ENCODE measurements at places on chromosomes 4 and X.

- no peak for DNase-seq
Observed at GRCh38 chr4:128031756-128032384, 29.2 kb upstream of the LARP1B start.

DNA sequence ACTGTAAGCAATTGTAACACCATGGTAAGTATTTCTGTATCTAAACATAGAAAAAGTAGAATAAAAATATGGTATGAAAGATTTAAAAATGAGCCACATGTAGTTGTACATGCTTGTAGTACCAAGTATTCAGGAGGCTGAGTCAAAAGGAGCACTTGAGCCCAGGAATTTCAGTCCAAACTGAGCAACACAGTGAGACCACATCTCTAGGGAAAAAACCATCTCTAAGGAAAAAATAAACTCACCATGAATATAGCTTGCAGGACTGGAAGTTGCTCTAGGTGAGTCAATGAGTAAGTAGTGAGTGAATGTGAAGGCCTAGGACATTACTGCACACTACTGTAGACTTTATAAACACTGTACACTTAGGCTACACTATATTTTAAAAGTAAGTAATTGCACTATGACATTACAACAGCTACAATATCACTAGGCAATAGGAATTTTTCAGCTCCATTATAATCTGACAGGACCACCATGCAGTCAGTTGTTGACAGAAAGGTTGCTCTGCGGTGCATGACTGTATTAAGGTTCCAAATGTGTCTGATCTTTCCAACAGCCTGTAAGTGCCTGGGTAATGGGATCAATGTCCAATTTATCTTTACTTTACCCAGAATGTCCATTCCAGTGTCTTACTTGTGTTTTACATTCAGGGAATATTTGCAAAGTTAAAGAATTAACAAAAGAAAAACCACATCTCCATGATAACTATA, 28.9 kb upstream of the LRBA start:
- no peak for DNase-seq

GRCh38 chrX:131791608-131792355, 231.3 kb upstream of the STK26 start:
- DNase-seq: no peak

DNA sequence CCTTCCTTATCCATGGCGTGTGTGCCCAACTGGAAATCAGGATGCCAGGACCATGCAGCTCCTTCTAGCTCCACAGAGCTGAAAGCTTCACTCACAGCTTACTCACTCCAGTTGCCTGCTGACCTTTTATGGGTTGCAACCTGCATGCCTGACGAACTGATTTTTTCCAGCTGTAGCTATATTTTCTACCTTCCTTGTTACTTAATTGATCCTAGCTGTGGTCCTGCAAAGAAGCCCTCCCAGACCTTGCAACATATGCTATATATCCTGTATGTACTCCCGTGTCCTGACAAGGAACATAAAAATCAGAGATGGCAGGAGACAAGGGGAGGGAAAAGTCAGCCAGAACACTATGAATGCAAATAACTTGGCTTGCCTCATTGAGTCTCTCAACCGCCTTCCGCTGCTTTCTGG, 135.3 kb upstream of the LDB2 start:
- DNase-seq: no peak

DNA sequence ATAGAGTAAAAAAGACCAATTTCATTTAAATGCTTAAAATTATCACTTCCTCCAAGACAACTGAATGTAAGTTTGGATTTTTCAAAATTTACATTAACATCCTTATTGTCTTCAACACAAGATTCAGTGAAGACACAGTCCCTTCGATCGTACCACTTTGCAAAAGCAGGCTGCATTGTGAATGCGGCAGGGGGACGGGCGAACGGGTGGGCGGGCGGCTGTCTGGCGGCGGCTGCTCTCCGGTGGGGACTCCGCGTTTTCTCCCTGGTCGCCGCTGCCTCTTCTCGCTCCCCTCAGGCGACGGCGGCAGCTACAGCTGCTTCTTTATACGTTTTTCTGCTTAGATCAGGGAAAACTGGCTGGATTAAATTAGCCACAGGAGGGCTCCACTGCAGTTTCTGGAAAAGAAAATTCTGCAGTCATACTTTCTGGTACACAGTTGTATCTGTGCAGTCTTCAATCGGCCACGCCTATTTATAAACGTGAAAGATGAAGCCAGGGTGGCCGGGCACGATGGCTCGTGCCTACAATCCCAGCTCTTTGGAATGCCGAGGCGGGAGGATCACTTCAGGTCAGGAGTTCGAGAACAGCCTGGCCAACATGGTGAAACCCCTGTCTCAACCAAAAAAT, 33.9 kb upstream of the HPF1 start:
- peak; percentile 76 for DNase-seq

DNA sequence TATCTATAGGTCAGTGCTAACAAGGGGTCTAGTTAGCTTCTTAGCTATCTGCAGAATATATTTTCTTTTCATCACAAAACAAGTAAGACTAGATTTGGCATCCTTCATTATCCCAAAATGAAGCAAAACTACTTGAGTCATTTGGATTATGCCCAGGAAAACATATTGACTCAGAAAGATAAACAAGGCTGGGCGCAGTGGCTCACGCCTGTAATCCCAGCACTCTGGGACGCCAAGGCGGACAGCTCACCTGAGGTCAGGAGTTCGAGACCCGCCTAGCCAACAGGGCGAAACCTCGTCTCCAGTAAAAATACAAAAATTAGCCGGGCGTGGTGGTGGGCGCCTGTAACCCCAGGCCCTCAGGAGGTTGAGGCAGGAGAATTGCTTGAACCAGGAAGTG, 18.0 kb upstream of the MND1 start:
- no peak for DNase-seq

DNA sequence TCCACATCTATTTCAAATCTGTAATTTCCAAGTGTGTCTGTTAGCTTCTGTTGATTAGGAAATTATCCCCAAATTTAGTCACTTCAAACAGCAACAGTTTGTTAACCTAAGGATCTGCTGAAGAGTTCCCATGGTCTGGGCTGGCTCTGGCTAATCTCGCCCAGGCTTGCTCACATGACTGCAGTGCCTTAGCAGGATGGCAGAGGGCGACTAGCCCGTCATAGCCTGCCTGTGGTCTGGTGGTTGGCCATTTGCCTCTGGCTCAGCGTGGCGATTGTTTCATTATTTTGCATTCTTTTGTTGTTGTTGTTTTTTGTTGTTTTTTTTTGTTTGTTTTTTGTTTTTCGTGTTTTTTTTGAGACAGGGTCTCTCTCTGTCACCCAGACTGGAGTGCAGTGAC, 264.0 kb downstream of the TRIML1 start:
- DNase-seq: peak; percentile 34

DNA sequence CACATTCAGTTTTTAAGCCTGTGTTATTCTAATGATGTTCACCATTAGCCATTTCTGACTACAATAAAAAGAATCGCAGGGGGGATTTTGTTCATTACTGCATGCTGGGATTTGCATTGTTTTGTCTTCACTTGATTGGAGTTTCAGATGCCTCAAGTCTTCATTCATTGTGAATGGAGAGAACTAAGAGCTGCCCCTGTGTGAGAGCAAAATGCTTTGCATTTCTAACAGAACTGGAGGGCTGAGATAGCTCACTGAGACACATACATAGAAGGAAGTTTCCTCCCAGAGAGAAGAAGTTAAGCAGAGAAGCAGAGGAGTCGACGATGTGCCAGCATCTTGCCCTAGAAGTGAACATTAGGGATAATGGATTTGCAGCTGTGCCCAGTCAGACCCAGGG, 113.5 kb upstream of the GATB start:
- DNase-seq: no peak

GRCh38 chr4:72076562-72076961, 44.8 kb downstream of the NPFFR2 start:
- DNase-seq: no peak

DNA sequence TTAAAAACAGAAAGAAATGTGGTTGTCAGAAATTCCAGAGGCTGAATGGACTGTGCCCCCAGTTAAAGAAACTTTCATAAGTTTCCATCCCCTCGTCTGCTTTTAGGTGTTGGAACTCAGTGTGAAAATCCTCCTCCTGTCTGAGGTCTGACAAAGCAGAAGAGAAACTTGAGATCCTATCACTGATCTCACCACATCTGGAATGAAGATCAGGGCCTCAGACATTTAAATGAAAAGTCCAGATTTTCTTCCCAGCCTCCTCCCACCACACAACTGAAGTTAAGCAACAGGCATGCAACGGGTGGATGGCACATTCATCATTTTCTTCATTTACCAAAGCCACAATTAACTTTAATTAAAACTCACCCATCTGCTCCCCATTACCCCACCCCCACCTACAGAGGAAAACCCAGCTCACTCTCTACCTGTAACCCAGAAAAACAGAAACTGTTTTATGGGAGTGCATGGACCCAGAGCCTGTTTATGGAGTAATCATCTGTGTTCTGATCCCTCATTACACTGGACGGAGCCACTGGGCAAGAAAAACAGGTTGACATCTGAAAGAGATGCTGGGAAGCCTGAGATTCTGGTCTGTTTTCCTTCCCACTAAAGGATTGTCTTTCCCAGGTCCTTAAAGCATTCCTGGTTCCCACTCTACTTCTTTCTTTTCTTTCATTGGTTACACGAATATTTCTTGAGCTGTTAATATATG, 58.1 kb upstream of the HOPX start:
- DNase-seq: peak; percentile 36

- DNase-seq: peak; percentile 94
Observed at GRCh38 chr4:25908491-25908901, 5.5 kb upstream of the SMIM20 start.

GRCh38 chr4:73979407-73979957, 2.3 kb downstream of the PF4 start:
- DNase-seq: no peak

GRCh38 chrX:106612393-106612763, 600 bp downstream of the RADX start:
- no peak for DNase-seq

GRCh38 chrX:138519296-138519695, 192.2 kb downstream of the FGF13 start:
- peak; percentile 3 for DNase-seq

DNA sequence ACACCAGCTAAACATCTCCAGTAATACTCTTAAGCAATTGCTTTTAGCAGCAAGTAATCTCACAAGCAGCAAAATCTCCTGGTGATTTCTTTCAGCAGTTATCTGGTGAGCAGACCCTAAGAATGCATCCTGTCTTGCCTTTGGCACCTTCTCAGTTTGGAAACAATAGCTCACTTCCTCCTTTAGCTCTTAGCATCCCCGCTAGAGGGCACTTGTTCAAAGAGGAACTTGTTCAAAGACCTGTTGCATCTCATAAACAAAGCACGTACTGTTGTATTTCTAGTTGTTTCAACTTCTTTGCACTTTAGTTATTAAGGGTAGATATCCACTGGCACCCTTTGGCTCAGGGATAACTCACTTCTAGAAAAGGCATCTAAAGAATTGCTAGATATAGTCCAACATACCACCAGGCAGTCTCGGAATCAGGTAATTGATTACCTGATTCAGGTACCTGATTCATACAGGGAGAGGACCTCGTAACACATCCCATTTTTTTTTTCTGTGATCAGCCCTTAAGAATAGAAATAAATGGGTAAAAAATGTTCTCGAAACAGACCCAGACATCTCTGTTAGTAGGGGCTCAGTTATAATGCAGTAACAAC, 81.9 kb upstream of the QRFPR start:
- peak; percentile 61 for DNase-seq

GRCh38 chr4:7985891-7986441, 46.3 kb upstream of the AFAP1 start:
- no peak for DNase-seq

DNA sequence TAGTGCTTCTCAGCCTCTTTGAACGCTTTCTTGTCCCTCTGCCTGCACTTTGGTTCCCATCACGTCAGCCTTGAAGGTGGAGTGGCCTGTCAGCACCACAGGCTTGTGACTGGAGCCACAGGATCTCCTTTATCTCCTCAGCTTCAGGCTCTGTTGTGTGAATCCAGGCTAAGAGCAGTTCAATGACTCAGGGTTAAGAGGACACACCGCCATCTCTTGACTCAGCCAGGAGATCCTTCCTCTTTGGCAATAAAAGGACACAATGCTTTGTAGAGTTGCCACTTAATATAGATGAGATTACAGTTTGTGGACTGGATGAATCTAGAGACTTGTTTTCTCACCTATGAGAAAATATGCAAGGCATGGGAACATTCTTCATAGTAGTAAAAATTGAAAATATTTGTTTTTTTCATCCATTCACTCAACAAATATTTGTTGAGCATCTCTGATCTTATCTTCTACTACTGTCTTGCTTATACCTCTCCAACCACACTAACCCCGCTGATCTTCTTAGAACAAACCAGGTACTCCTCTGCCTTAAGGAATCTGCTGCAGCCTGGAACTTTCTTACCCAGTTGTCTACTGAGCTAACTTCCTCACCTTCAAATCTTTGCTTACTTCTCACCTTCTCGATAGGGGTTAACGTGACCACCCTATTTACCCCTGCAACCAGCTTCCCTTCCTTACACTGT, 62.3 kb downstream of the UCHL1 start:
- DNase-seq: no peak

- DNase-seq: peak; percentile 43
Observed at GRCh38 chr4:43277003-43277402, 384.5 kb downstream of the GRXCR1 start.

DNA sequence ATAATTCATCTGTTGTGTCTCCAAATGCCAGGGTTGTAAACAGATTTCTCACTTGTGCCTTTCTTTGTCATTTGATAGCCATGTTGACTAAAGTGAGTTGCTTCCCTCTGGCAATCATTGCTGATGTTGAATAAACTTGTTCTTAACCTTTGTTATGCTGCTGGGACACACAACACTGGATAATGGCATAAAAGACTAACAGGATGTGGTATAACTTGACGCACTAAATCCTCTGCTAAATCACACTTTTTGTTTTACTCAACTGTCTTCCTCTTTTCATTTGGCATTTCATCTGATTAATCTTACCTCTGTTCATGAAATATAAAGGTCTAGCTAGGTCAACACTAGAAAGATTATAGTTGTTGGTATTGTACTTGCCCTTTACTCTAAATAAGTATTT, 17.6 kb upstream of the CXCL5 start:
- DNase-seq: no peak
